Mucosa of descending colon (tissue), 3 donors: ENCODE measurements at places on chromosomes 3 and 15.

GRCh38 chr3:10010421-10010877, 15.8 kb upstream of the FANCD2 start:
- no peak for DNase-seq

DNA sequence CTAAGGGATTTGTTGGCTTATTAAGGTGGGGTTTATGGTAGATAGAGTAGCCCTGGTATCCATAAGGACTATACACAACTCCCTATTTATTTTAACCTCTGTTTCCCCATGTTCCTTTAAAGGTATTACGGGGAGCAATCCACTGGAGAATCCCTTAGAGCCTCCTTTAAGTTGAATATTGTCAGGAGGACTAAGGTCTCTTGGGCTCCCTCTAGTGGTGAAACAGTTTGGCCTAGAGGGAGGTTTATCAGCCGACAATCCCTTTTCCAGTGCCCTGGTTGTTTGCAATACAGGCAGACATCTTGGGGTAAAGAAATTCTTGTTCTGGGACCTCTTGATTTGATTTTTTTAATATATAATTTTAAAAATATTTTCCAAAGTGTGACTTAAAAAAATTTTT, 12.9 kb downstream of the OPA1 start:
- peak; percentile 86 for DNase-seq

- DNase-seq = no peak
Measured at GRCh38 chr3:125381743-125382142, 6.6 kb upstream of the ZNF148 start.

- no peak for DNase-seq
Measured at GRCh38 chr3:38054499-38055001, 15.5 kb downstream of the DLEC1 start.

DNA sequence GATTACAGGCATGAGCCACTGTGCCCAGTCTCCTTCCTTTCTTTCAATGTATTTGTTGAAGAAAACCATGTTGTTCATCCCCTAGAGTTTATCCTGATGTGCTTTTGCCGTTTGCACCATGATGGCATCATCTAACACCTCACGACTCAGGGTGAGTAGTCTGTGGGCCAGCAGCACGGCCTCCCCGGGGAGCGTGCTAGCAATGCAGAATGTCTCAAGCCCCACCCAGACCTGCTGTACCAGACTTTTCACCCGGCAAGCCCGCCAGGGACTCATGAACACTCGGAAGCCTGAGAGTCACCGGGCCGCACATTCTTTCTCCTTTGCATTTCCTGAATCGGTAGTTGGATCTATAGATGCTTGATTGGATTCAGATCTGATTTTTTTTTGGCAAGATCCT, 64.6 kb downstream of the RPN1 start:
- DNase-seq = no peak

DNA sequence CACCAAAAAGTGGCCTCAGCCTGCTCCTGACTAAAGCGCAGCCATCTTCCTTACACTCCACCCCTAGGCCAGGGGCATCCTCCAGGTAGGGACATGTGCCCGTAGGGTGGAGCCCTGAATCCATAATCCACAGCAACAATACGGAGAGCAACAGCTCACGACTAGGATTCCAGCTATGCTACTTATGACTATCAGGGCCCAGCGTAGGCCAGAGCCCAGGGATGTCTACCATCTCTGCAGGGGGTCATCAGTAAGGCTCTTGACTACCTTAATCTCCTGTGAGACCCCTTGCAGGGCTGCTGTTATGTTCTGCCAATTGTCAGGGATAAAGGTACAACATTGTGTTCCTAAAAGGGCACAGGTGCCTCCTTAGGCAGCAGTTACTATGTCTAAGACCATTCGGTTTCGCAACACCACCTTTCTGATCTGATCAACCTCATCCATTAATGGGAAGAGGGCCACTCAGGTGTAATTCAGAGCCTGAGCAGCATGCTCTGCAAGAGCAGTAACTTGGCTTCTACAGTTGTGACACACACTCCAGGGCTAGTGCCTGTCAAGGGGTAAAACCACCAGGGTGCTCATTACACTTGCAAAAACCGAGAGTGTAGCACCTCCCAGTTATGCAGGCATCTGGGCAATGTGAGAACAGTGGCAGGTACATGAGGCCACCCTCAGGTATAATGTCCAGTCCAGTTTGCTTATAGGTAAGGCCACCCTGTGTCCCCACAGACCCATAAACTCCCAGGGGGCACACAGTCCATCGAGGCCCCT, 11.0 kb downstream of the CCRL2 start:
- DNase-seq = no peak

DNA sequence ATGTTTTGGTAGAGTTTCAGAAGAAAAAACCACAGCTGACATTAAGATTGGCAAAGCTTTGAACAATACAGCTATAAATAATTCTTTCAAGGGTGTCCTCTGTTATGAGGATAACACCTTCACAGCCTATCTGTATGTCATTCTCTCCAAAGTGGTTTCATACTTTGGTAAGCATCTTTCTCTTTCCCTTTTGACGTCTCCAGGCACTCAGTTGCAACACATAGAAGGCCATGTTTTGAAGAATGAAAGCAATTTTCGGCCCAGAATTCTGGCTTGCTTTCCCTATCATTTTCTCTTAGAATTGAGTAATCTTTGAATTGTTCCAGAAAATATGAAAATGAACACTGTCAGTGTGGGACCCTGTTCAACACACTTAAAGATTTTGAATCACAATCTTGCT, 200.0 kb upstream of the CBLB start:
- no peak for DNase-seq

DNA sequence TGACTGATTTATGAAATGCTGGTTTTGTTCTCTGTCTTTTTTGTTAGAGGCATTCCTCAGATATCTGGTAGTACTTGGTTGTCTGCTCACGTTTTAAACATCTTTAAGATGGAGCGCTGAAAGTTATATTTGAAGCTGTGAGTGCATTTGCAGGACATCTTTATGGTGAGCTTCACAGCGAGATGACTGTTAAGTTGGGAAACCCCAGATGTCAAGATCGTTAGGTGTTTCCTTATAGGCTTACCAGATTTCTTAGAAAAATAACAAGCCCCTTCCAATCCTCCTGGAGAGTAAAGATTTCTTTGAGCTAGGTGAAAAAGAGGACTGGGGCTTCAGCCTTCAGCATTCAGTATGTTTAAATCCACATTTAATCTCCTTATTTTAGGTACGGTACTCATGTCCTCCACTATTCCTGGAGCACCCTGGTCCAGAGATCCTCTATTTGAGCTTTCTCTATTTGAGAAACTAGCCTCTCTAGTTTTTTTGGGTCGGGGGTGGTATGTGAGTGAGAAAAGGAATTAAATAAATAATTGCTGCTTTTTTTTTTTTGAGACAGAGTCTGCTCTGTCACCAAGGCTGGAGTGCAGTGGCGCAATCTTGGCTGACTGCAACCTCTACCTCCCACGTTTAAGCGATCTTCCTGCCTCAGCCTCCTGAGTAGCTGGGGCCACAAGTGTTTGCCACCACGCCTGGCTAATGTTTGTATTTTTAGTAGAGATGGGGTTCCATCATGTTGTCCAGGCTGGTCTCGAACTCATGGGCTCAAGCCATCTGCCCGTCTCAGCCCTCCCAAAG, 72.3 kb downstream of the ZNF609 start:
- DNase-seq = no peak

DNA sequence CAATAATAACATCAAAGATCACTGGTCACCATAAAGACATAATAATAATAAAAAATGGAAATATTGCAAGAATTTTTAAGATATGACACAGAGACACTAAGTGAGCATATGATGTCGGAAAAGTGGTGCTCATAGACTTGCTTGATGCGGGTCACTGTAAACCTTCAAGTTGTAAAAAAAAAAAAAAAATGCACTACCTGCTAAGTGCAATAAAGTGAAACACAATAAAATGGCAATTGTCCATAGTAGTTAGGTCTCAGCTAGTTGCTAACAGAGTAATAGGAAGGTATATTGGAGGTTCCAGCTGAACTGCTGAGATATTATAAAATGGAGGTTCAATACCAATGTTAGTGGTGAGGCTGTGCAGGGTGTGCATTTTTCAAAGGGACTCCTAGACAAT, 146.6 kb upstream of the MRPS22 start:
- DNase-seq = no peak

GRCh38 chr3:72182206-72182605, 397.3 kb upstream of the PROK2 start:
- no peak for DNase-seq

GRCh38 chr15:97501291-97501690, 459.2 kb upstream of the ARRDC4 start:
- no peak for DNase-seq

GRCh38 chr15:52731732-52732470, 52.7 kb upstream of the ATOSA start:
- no peak for DNase-seq

DNA sequence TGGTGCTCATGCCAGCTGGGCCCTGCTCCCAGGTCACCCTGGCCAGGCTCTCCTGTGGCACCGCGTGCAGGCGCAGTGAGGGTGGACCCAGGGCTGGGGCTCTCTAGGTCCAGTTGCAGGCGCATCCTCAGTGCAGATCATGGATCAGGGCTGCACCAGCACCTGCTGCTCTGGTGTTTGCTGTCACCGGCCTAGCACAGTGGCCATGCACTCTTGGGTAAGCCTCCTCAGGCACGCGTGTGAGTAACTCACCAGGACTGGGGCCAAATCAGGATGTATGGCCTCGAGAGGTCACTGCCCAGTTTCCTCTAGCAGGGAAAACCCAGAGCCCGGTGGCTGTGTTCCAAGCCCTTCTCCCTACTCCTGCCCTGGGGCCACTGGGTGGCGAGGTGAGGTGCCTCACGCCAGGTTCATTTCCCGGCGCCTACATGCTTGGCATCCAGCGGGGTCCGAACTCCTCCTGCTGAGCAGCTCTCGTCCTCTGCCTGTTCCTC, 45.5 kb upstream of the SLC41A3 start:
- peak; percentile 14 for DNase-seq
